PC-3 (cell line): ENCODE measurements at places on chromosomes 6 and 20. TPM values are rescaled to one million over a fixed set of nuclear protein-coding genes. Genes with fewer than 3 reads are reported as not detected.

Gene MACROD2
- total RNA-seq, result 3.1 and 11.5 TPM in 2 replicates

Gene HINT3
- total RNA-seq, result 7.8 and 8.0 TPM in 2 replicates

Gene IL17A
- not detected in 2 replicates for total RNA-seq

Gene HDGFL1
- total RNA-seq, result not detected in 2 replicates

Gene PSORS1C2
- not detected in 2 replicates for total RNA-seq

Gene BPIFA1
- not detected in 2 replicates for total RNA-seq

Gene NKX2-2
- not detected in 2 replicates for total RNA-seq

Gene MYH7B
- total RNA-seq, result 0.04 TPM in 1 of 2 replicates, not detected in the other

Gene LY86
- not detected in 2 replicates for total RNA-seq

Gene SNAI1
- 5.4 and 6.2 TPM in 2 replicates for total RNA-seq

Gene NELFE
- 132 and 142 TPM in 2 replicates for total RNA-seq

Gene CASS4
- total RNA-seq, result 0.04 and 0.17 TPM in 2 replicates

Gene KCNQ2
- not detected in 2 replicates for total RNA-seq

Gene FAM83B
- 0.07 and 0.29 TPM in 2 replicates for total RNA-seq

DNA sequence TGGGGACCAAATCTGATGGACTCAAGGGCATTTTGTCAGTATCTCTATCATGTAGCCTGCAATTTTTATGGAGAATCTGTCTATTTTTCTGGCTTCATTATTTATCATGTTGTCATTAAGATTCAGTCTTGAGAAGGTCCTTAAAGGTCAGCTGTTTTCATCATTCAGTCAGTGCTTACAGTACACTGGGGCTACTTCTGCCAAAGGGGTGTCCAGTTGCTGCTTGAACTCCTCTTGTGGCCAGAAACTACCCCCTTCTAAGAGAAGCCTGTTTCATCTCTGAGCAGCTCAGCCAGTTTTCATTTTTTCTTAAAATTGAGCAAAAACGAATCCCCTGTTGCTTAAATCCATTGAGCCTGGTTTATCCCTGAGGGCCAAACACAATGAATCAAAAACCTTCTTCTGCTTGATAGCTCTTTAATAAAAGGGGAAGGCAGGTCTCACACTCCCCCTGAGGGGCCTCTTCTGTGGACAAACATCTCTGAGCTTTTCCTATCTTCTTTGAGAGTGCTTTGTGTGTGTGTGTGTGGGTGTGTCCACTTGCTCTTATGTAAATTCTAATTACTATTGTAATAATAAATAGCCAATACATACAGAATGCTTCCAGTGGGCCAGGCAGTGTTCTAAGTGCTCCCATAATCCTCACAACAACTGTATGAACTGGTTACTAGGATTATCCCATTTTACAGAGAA lies 172.2 kb downstream of the PLCB1 start:
- no peaks in the 10 kb centered on the region for H3K36me3 ChIP-seq
- H3K27me3 ChIP-seq, result peaks cover 42% of the 10 kb centered on the region; the same call in 1 of the 2 replicates
- no peak for DNase-seq

DNA sequence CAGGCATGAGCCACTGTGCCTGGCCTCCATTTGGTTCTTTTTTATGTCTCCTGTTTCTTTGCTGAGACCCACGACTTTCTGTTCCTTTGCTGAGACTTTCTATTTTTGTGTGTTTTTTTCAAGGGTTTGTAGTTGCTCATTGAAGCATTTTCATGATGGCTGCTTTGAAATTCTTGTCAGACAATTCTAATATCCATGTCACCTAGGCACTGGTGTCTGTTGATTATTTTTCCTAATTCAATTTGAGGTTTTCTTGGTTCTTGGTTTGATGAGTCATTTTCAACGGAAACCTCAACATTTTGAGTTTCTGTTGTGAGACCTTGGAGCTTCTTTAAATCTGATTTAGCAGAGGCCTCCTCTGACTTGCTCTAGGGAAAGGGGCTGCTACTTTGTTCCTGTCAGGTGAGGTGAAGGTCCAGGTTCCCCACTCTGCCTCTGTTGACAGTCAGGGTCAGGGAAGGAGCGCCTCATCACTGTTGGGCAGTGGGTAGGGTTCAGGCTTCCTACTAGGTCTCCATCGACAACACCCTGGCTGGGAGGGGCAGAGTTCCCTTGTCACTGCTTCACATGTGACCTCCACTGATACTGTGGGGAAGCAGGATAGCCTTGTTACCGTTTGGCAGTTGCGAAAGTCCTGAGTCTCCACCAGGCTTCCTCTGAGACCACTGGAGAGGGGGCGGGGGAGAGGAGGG lies 67.2 kb upstream of the RNF24 start:
- no peak overlapping the region for H3K4me3 ChIP-seq
- DNase-seq, result peak; percentile 25
- no peaks in the 10 kb centered on the region for H3K27me3 ChIP-seq

- peak; percentile 31 for DNase-seq
- H3K4me1 ChIP-seq, result peaks cover 9% of the 10 kb centered on the region; the same call in 1 of the 2 replicates
- H3K27me3 ChIP-seq, result no peaks in the 10 kb centered on the region
- H3K4me3 ChIP-seq, result no peak overlapping the region
- H3K36me3 ChIP-seq, result no peaks in the 10 kb centered on the region
These were observed 203.9 kb downstream of the HAO1 start for GRCh38 chr20:7736336-7736735.

- no peak overlapping the region for H3K4me3 ChIP-seq
- no peak overlapping the region for H3K27ac ChIP-seq
- no peaks in the 10 kb centered on the region for H3K36me3 ChIP-seq
- no peaks in the 10 kb centered on the region for H3K4me1 ChIP-seq
- DNase-seq, result no peak
- H3K27me3 ChIP-seq, result peaks cover 49% of the 10 kb centered on the region
These were observed 3.4 kb downstream of the BPIFB2 start for GRCh38 chr20:33010674-33011449.

- no peak overlapping the region for H3K4me3 ChIP-seq
- H3K36me3 ChIP-seq, result no peaks in the 10 kb centered on the region
- H3K27me3 ChIP-seq, result peaks cover 9% of the 10 kb centered on the region
- DNase-seq, result no peak
These were observed 27.6 kb upstream of the FRMD1 start for GRCh38 chr6:168106633-168107005.

GRCh38 chr6:141783585-141783984 lies 349.1 kb upstream of the GJE1 start:
- H3K27me3 ChIP-seq, result no peaks in the 10 kb centered on the region
- H3K27ac ChIP-seq, result no peak overlapping the region
- H3K4me1 ChIP-seq, result no peaks in the 10 kb centered on the region
- no peak for DNase-seq
- H3K4me3 ChIP-seq, result no peak overlapping the region

DNA sequence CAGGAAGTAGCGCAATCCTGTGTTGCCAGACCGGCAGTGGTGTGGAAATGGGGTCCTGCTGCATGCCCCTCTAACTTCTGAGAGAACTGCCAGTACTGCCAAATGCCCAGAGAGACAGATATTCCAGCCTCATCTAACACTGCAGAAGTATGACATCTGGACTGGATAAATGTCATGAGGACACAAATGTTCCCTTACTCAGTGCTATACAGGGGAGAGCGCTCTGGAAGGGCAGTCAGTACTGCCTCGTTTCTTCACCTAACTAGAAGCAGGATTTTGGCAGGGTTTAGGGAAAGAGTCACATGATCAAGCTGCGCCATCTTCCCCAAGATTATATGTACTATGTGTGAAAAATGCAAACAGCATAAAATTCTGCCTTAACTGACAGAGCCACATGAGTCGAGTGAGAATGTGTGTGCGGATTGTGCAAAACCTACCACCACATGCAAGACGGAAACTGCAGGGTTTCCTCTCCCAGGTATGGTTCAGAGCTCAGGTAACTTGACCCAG lies 59.7 kb downstream of the B4GALT5 start:
- no peak for DNase-seq
- H3K36me3 ChIP-seq, result peaks cover 43% of the 10 kb centered on the region
- H3K27me3 ChIP-seq, result no peaks in the 10 kb centered on the region
- H3K27ac ChIP-seq, result no peak overlapping the region

DNA sequence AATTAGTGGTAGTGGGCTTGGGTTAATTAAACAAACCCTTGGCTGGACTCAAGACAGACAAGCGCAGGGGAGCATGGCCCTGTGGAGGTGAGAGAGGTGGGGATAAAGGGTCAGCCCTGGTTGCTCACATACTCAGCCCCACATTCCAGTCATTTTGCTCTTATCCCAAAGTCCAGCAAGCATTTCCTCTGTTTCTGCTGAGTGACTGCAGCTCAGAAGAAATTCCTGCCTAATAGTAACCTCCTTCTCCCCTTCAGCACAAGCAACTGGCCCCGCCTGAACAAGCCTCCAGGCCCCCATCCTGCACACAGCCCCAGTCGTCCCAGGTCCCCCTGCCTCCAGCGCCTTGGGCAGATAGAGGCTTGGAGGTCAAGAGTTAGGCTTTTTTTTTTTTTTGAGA lies 3.6 kb upstream of the TFEB start:
- H3K27ac ChIP-seq, result no peak overlapping the region
- no peak for DNase-seq
- no peaks in the 10 kb centered on the region for H3K36me3 ChIP-seq
- H3K4me1 ChIP-seq, result peaks cover 20% of the 10 kb centered on the region
- no peak overlapping the region for H3K4me3 ChIP-seq
- H3K27me3 ChIP-seq, result no peaks in the 10 kb centered on the region

DNA sequence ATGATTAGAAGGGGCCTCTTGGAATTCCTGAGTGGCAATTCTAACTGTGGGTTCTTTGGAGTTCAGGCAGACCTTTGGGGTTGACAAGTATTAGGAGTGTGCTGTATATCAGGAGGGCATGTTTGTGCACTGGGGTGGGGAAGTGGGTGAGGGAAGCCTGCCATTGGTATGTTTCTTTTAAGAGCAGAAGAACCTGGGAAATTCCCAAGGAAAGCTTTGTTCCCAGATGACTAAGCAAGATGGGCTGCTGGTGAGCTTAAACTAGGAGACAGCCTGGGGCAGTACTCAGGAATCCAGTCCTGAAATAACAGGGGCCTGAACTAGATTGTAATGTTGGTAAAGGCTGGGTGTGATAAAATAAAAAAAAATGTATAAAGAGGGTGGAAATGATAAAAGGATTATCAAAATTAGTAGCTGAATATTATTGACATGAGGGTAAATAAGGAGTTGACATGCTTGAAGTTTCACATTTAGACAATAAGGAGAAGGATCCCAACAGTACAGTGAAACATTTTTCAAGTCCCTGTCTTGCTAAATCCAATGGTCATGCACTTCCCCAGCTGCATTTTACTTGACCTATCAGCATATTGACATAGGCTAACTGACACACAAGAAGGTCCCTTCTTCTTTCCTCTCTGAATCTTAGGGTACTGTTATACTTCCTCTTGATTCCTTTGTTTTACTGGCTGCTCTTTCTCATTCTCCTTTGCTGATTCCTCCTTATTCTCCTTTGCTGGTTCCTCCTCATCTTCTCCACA lies 18.4 kb upstream of the IFNGR1 start:
- H3K4me3 ChIP-seq, result no peak overlapping the region
- no peaks in the 10 kb centered on the region for H3K36me3 ChIP-seq
- H3K27me3 ChIP-seq, result no peaks in the 10 kb centered on the region
- H3K4me1 ChIP-seq, result peaks cover 56% of the 10 kb centered on the region
- peak overlapping the region; percentile 99 for H3K27ac ChIP-seq
- peak; percentile 84 for DNase-seq

- no peaks in the 10 kb centered on the region for H3K4me1 ChIP-seq
- no peaks in the 10 kb centered on the region for H3K36me3 ChIP-seq
- H3K27ac ChIP-seq, result no peak overlapping the region
- DNase-seq, result no peak
- peaks cover 66% of the 10 kb centered on the region for H3K27me3 ChIP-seq
These were observed 296.1 kb upstream of the FOXQ1 start for GRCh38 chr6:1015825-1016224.

DNA sequence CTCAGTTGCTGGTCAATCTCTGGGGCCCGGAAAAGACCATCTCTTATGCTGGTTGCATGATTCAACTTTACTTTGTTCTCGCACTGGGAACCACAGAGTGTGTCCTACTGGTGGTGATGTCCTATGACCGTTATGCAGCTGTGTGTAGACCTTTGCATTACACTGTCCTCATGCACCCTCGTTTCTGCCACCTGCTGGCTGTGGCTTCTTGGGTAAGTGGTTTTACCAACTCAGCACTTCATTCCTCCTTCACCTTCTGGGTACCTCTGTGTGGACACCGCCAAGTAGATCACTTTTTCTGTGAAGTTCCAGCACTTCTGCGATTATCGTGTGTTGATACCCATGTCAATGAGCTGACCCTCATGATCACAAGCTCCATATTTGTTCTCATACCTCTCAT lies 4.3 kb downstream of the OR2J3 start:
- no peaks in the 10 kb centered on the region for H3K36me3 ChIP-seq
- H3K27me3 ChIP-seq, result peaks cover 19% of the 10 kb centered on the region
- no peak overlapping the region for H3K4me3 ChIP-seq
- peak; percentile 20 for DNase-seq

DNA sequence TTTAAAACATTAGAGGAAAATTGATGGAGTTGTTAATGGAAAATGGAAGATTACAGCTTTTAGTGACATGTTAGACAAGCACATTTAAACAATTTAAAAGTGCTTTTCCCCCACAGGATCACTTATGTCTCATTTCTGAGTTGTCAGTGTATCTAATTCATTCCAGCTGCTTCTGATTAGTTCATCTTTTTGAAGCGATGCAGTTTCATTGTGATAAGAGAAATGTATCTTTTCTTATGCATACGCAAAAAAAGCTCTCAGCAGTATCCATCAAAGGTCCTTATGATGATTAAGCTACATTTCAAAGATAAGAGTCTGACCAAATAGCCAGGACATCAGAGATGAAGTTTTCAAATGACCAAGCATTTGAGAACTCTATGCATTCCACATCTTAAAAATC lies 572.6 kb upstream of the SYNCRIP start:
- H3K27me3 ChIP-seq, result no peaks in the 10 kb centered on the region
- no peaks in the 10 kb centered on the region for H3K4me1 ChIP-seq
- no peak overlapping the region for H3K4me3 ChIP-seq
- DNase-seq, result no peak
- H3K27ac ChIP-seq, result no peak overlapping the region

- H3K27ac ChIP-seq, result no peak overlapping the region
- DNase-seq, result no peak
- no peaks in the 10 kb centered on the region for H3K36me3 ChIP-seq
- no peaks in the 10 kb centered on the region for H3K27me3 ChIP-seq
- H3K4me1 ChIP-seq, result no peaks in the 10 kb centered on the region
These were observed 114.5 kb downstream of the SYCP2 start for GRCh38 chr20:59818911-59819310.

GRCh38 chr6:37897321-37897720 lies 77.8 kb downstream of the ZFAND3 start:
- 0 out of 2 replicates have a peak overlapping the region, but pooled peaks have one; percentile 4 for H3K27ac ChIP-seq
- no peaks in the 10 kb centered on the region for H3K27me3 ChIP-seq
- peak; percentile 79 for DNase-seq
- no peaks in the 10 kb centered on the region for H3K36me3 ChIP-seq
- H3K4me1 ChIP-seq, result peaks cover 26% of the 10 kb centered on the region

GRCh38 chr6:68575765-68576439 lies 59.2 kb upstream of the ADGRB3 start:
- H3K27me3 ChIP-seq, result no peaks in the 10 kb centered on the region
- DNase-seq, result peak; percentile 33
- H3K36me3 ChIP-seq, result no peaks in the 10 kb centered on the region
- no peak overlapping the region for H3K4me3 ChIP-seq
- no peak overlapping the region for H3K27ac ChIP-seq

DNA sequence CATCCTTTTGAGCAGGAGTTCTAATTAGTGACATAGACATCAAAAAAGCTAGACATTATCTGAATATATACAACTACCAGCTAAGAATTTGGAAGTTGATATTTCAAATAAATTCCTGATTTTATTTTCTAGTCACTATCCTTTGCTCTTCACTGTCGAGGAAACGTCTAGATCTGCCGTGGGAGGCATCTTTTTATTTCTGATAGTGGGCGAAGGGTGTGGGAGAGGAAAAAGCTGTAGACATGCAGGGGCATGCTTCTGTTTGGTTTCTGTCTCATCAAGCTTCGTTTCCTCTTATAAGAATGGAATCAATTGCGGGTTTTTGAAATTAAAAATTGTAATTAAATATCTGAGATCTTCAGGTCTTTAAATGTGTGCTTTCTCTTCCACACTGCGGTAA lies 16.2 kb upstream of the C6orf118 start:
- H3K4me3 ChIP-seq, result no peak overlapping the region
- no peaks in the 10 kb centered on the region for H3K36me3 ChIP-seq
- H3K27me3 ChIP-seq, result peaks cover 4% of the 10 kb centered on the region; the same call in 1 of the 2 replicates
- DNase-seq, result no peak
